AG04450 (cell line): ENCODE measurements at places on chromosomes 3 and 15.

DNA sequence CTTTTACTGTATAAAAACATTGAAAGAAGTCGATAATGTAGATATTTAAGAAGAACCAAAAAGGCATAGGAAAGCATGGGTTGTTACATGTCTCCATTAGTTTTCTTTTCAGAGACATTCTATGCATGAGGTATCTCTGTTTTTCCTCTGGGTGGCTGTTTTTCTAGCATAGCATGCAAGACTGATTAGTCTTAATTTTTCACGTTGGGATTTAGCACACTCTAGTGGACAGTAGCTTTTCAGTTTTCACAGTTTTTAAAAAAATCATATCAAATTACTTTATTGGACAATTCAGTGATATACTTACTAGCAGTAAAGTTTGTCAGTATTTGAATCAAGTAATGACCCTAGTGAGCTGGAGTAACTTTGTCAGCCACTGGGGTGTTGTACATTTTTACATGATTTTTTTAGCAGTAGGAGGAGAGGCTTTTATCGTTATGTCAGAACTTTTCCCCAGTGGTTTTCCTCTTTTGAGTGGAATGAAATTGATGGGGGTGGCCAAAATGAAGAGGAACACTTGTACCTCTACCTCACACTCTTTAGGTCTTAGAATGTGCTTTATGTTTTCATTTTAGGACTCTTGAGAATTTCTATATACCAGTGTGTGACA is 57.2 kb downstream of the SEC22A start:
- DNase-seq: peak; percentile 15

DNA sequence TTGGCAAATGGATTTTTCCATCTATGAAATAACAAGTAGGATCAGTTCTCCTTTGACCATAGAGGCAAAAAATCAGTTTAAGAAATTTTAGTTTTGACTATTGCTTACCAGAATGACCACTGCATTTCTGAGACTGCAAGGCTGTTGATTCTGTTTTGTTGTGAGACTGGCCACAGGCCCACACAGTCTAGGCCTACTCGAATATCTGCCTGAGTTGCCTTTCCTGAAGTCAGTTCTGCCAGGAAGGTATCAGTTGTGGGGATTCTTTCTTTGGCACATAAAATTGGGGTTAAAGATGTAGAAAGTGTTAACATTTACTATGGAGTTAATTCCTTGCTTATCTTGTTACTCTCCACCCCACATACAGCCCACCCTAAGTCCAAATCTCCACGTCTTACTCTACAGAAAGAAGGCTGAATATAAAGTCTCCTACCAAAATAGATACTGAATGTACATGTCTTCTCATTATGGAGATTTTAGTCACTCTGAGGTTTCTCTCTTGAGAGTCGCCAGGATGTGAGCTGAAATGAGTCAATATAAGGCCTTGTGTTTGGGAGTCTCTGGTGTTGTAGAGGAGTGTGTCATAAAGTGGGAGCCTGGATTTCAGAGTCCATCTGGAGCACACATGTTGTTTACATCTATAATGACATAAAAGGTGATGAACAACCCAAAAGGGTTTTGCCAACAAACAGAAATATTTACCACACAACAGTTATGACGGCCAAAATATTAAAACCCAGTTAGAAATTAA is 45.0 kb upstream of the WWTR1 start:
- DNase-seq: peak; percentile 79

DNA sequence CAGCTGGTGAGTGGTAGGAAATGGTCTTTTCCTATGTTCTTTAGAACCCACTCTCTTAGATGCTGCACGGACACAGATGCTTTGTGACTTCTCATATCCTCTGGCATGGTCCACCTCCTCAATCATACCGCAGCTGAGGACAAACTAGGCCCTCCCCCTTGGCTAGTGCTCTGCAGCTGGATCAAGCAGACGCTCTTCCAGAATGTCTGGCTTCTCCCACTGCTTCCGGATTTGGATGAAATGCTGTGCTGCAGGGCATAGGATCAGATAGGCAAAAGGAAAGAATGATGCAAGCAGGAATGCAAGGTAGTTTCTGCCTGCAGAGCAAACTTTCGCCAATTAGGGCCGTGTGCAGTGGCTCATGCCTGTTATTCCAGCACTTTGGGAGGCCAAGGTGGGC is 75.7 kb upstream of the SLC4A7 start:
- DNase-seq: peak; percentile 52

DNA sequence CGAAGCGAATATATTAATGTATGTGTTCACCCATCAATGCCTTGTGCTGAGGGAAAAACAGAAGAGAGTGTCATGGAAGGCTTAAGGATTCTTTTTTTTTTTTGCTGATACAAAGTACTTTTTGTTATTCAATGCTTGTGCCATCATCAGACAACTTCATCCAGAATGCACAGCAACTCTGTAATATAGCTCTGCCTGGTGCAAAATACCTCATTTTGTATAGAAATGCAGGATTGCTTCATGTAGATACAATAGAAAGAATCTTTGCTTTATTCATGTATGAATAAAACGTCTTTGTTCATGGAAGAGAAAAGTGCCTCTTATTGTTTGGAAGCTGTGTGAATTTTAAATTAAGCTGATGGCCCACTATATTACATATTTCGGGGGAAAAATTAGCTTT is 62.9 kb downstream of the SH3GL3 start:
- DNase-seq: no peak

- DNase-seq: no peak
Measured at GRCh38 chr15:54514601-54515000, 536.4 kb downstream of the UNC13C start.

GRCh38 chr3:134609821-134610431 is 40.9 kb downstream of the KY start:
- no peak for DNase-seq

DNA sequence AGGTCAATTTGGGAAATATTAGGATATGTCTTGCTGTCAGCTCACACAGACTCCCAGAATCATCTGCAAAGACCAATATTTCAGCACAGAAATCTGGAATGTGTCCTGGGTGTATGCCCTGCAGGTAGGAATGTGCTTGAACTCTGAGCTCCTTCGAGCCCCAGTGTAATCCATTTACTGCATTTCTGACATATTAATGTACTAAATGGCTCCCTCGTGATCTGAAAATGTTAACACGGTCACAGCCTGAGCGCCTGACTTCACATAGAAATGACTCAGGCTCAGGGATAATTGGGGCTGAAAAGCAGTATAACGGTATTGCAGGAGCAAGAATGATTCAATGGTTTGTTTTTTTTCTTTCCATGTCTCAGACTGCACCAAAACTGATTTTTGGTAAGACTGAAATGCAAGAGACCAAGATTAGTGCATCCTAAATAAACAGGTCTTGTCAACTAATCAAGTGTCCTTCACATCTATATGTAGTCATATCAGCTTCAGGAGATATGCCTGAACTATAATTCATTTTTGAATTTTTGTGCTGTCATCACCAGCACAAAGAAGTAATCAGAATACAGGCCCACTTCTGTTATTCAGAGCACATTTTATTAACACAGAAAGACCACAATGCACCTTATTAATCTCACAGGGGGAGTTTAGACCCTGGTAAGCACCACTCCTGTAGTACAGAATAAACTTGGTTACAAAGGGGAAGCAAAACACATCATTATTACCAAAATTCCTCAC is 49.8 kb downstream of the DCLK3 start:
- DNase-seq: no peak

DNA sequence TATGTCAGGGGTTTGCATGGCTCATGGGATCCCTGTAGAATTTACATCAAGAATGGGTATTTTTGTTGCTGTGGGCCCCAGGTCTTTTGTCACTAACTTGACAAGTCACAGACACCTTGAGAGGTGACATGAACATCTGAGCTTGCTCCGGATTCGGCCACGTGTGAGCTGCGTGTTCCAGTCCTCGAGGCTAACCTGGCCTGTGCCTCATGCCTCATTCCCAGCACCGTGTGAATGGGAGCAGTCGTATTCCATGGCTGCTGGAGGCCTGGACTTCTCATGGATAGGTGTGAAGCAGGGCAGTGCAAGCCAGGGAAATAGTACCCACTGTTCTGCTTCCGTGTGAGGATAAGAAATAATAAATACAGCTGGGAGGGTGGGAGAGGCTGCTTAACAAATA is 423.5 kb downstream of the OCA2 start:
- no peak for DNase-seq

GRCh38 chr3:54831112-54831511 is 96.7 kb downstream of the LRTM1 start:
- no peak for DNase-seq

DNA sequence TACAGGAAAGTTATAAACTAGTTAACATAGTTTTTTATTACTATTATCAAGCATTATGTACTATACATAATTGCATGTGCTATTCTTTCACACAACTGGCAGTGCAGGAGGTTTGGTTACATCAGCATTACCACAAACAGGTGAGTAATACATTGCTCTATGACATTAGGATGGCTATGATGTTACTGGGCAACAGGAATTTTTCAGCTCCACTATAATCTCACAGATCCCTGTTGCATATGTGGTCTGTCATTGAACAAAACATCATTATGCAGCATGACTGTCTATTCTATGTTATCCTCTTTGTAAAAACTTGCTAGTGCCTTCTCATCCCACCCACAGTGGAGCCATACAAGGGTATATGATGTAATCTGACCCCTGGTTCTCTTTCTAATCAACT is 36.5 kb upstream of the PDZRN3 start:
- DNase-seq: peak; percentile 65

DNA sequence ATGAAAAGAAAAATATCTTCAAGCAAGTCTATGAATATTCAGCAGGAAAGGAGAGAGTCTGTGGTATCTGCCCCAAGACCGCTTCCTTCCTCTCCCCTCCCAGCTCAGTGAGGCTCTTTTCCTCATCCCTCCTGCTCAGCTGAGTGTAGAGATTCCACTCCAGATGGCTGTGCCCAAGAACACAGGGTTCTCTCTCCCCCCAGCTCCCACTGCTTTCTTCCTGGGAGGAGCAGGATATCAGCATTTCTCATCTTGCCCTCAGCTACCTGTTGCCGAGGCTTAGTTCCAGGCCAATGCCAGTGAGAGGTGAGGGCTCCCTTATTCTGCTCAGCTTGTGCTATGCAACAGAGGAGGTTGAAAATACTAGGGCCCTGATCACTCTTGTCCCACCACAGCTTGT is 211.9 kb downstream of the SV2B start:
- no peak for DNase-seq

GRCh38 chr3:139198929-139199328 is 144.9 kb upstream of the MRPS22 start:
- DNase-seq: no peak

DNA sequence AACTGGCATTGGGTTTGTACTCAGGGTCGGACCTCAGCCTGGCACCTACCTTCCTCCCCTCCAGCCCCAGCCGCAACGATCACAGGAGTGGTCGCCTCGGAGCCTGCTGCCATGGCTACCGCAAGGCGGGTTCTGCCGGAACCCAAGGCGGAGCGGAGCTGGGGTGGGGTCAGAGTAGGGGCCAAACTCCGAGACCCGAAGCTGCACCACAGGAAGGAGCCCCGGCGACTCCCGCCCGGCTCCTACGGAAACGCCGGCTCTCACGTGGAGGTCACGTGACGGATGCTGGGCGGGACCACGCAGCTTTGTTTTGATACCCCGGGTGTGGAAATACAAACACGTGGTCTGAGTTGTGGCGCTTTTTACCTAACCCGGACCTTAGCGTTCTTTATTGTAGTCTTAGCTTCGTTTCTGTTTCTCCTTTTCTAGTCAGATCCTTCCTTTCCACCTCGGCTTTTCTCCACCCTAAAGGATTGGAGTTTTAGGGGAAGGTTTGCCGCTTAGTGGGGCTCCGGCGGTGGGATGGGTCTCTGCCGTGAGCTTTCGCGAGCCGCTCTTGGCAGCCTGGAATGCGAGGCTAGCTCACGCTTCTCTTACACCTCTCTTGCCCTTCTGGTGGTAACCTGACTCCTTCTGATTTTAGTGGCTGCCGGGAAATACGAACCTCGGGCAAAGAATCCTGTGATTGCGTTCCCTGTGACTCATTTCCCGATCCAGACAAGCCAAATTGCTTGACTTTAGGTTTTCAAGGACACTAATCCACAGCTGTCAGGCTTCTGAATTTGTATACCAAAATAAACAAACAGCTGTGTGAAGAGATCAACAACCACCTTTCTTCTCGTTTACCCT is at the start of gene HSPBAP1:
Gene HSPBAP1 (minus strand): TSS at position 264 of the 849 bp plus-strand sequence. CDS start 151 bp downstream, at position 113.
- peak; percentile 74 for DNase-seq

GRCh38 chr3:184380185-184380626 is 352 bp downstream of the CHRD start:
- DNase-seq: no peak

DNA sequence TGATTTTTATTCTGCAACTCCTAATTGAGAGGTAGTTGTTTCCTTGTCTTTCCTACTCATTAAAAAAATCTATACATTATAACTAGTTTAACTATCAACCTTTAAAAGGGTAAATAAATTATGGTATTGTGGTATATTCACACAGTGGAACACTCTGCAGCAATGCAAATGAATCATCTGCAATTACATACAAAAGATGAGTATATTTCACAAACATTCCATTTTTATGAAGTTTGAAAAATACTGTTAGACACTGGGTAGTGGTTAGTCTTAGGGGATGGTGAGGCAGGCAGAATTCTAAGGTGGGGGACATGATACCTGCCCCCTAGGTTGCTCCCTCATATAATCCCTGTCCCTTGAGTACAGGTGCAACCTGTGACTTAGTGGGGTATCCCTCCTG is 44.0 kb upstream of the MAGI1 start:
- DNase-seq: no peak

DNA sequence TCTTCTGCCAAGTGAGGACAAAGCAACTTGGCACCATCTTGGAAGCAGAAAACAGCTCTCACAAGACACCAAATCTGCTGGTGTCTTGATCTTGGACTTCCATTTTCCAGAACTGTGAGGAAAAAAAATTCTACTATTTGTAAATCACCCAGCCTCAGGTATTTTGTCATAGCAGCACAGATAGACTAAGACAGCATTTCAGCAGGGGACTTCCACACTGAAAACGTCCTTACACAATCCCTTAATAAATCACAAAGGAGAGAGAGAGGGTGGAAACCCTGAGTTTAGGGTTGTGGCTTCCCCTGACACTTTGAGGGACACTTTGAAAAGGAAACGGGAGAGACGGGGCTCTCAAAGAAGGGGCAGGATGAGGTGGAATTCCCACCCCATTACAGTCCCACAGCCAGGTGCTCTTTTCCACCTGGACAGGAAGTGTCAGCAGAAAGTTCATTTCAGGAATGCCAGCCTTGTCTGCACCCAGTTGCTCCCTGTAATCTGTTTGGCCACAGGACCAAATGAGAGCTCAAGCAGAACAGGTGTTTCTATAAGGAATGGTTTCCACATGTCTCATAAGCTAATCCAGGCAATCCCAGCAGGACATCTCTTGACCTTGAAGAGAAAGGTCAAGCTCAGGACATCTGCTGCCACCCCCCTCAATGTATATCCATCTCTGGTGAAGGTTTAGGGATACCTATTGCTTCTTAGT is 51.3 kb downstream of the MYLK start:
- DNase-seq: no peak
